ENCODE measurements at places on chromosomes 4 and X.

DNA sequence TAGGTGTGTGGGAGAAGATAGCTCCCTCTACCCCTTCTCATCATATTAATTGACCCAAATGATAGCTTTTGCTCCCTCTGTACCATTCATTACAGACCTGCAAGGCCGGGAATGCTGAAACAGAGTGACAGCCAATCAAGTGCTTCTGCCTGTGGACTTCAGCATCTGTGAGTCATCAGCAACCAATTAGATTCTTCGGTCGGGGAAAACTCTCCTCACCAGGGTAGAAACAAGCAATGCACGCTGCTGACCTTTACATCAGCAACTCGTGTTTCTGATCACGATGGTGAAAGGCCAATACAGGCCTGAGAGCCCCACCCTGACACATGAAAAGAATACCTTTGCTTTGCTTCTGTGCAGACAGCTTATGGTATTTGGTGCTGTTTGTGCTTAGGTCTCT, 347.2 kb upstream of the DDX53 start:
- DNase-seq, result peak; percentile 49

- no peak for DNase-seq
These were observed 25.6 kb upstream of the MSANTD1 start for GRCh38 chr4:3223346-3223745.

DNA sequence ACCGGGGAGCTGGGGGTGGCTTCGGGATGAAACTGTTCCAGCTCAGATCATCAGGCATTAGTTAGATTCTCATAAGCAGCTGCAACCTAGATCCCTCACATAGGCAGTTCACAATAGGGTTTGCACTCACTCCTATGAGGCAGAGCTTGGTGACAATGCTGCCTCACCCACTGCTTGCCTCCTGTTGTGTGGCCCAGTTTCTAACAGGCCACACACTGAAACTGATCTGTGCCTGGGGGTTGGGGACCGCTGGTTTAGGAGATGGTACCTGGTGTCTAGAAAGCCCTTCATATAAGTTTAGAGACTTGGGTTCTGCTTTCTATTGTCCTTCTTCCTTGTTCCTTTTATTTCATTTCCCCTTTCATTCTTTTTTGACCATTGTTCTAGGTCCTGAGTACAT, 234.2 kb downstream of the FRAS1 start:
- DNase-seq, result no peak

GRCh38 chr4:88725986-88726385, 28.4 kb upstream of the NAP1L5 start:
- no peak for DNase-seq

GRCh38 chr4:112726041-112726440, 89.1 kb downstream of the LARP7 start:
- DNase-seq, result no peak

DNA sequence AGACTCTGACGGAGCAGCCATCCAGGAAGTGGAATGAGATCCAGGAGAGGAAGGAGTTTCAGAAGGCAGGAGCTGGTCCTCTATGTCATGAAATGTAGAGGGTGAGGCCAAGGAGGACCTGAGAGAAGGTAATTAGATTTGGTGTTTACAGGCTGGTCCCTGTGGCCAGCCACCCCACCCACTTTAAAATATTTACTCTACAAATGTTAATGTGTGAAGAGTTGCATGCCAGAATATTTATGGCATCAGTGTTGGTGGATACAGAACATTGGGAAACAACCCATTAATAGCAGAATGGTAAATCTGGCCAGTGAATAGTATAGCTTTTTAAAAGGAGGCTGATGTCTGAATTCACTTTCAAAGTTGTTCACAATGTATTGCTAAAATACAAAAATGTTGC, 17.6 kb downstream of the TMEM164 start:
- no peak for DNase-seq

DNA sequence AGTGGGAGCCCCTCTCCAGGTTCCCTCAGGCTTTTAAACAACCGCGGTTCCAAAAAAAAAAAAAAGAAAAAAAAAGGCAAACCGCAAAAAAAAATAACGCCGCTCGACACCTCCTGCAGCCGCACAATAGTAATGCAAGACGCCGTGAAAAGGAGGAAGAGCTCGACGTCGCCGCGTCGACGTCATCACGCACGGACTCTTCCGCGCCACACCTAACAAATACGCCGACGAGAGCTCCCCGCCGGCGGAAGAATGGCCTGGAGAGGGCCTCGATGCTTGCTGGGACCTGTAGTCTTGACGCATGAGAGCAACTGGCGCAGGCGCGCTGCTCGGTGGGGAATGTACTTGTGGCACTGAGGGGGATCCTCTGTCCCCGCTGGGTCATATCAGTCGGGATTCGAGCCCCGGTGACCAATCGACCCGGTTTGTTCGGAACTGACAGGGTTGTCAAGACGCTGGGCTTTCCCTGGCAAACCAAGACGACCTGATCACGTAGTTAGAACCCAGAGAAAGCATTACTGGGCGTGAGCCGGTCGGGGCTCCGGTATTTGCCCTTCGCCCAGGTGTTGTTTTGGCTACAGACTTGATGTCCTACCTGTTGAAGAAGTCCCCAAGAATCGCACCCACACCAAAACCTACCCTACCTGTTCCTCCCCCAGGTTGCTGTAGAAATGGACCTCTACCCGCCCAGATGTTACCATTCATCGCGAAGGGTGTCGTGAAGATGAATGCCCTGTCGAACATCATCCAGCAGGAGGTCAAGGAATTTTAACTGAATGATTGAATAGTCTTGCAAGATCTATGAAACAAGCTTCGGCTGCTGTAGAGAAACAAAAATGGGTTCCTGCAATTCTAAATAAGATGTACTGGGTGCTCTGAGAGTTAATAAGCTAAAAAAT, at the start of gene CBR4:
CBR4 (minus strand) TSS at position 131 of the 899 bp plus-strand sequence. CDS start 166 bp downstream, outside the sequence.
- peak; percentile 99 for DNase-seq

DNA sequence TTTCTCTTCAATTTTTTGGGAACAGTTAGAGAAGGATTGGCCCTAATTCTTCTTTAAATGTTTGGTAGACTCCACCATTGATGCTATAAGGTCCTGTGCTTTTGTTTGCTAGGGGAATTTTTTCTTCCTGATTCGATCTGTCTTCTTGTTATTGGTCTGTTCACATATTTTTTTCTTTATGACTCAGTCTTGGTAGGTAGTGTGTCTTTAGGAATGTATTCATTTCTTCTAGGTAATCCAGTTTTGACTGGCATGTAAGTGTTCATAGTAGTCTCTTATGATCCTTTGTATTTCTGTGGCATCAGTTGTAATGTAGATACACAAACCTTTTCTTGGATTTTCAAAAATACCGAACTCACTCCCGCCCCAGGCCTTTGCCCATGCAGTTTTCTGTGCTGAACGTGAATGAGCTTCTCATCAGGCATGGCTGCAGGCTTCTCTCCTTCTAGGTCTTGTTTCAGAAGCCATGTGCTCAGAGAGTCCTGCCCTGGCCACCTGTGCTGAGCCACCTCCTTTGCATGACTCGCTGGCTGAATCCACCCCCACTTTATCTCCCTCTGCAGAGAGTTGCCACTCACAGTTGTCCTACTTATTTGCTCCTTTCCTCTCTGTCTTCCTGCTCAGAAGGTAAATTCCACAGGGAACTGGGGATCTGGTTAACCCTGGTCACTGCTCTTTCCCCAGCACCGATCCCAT, 67.0 kb downstream of the STK32B start:
- DNase-seq, result no peak
